Retina (tissue), 1 donor: ENCODE measurements at places on chromosomes 11 and 22.

- DNase-seq: no peak
Measured at GRCh38 chr11:121312483-121312882, 19.9 kb downstream of the SC5D start.

DNA sequence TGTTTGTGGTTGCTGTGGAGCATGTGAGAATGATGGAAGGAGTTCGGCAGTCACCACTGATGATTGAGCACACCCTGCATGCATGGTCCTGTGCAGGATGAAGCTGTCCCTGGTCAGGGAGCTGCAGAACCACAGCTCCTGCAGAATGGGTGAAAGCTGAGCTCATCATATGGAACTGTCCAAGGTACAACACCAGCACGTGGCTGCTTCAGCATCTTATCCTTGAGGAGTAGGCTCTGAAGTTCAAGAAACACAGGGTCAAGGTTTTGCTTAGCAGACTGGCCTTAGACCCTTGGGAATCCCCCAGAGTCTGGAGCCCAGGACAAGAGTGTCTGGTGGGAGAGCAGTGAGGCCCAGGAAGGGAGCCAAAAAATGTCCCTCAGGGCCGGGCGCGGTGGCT, 182.4 kb upstream of the LARGE1 start:
- DNase-seq: no peak

DNA sequence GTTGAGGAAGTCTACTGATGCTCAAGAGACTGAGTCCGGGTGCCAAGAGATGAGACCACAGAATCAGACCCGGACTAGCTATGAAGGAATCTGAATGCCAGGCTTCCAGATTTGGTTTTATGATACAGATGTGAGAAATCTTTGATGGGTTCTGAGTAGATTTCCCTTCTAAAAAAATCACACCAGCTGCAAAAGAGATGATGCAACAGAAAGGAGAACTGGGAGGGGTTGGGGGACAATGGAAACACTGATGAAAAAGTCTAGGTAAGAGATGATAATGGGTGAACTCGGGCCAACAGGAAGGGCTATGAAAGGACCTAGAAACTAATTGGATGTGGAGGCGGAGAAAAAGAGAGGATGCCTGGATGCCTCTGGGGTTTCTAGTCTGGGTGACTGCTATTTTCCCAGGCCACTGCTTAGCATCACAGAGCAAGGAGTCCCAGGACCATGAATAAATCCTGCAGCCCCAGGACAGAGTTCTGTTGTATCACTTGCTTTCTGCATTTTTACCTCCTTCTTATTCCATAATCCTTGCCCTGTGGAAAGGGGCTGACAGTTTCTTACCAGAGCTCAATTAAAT, 115.4 kb upstream of the SEZ6L start:
- no peak for DNase-seq

- no peak for DNase-seq
Measured at GRCh38 chr11:114094516-114094915, 35.0 kb downstream of the ZBTB16 start.

DNA sequence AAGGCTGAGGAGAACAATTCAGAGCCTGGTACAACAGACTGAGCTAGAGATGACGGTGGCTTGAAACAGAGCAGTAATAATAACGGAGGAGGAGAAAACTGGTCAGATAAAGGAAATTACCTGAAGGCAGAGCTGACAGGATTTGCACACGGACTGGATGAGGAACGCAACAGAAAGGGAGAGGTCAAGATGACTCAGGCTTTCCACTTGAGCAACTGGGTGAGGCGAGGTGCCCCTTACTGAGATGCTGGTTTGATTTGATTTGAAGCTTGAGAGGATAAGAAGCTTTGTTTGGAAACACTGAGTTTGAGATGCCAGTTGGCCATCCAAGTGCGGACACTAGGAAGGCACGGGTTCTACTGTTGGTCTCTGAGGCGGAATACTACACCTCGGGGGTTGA, 35.4 kb upstream of the NRIP3 start:
- no peak for DNase-seq

DNA sequence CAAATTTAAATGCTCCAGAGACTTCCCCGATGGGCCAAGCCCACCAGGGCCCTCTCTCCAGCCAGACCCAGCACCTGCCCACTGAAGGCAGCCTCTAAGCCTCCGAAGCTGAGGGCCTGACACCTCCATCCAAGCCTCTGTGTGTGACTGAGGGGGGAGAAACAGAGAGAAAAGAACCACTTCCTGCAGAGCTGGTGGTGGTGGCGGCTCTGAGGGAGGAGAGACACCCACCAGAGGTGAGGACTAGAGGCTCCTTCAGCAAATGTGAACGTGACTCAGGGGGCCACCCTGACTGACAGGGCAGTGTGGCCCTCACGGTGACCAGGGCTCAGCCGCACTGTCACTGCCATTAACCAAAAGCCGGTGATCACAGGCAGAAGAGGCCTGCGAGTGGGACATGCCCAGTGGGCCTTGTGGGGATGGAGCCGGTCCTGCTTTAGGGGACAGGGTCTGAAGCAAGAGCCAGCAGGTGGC, 31.0 kb upstream of the CD5 start:
- DNase-seq: no peak
